ENCODE measurements at places on chromosomes 2 and 18.

DNA sequence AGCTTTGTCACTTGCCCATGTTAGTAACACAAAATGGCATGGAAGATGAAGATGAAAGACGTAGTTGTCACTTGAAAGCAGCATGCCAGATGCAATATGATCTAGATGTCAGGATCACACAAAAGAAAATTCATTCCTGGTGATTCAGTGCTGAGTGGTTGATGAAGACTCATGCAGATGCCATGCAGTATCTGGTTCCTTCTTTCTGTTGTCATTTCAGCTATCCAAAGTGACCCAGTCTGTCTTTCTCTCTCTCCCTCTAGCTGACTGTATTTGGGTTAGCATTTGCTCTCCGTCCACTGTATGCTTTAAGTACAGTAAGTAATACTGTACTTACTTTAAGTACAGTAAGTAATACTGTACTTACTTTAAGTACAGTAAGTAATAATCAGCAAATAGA, 50.4 kb downstream of the TTN start:
- peak; percentile 75 for DNase-seq

DNA sequence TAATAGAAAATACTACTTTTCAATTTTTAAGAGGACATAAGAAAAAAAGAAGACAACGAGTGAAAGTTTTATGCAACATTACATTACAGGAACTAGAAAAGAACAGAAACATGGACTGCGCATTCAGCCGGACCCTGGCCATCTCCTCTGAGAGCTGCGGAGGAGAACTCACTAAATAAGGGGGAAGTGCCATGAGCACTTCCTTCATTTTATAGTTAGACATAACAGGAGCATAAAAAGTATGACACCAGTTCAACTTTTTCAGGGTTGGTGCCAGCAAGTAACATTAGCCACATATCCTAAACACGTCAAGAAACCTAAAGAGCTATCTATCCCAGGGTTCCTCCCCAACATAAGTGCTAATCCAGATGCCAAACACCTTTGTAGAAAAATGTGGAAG, 78.0 kb upstream of the SERTAD2 start:
- DNase-seq: no peak

DNA sequence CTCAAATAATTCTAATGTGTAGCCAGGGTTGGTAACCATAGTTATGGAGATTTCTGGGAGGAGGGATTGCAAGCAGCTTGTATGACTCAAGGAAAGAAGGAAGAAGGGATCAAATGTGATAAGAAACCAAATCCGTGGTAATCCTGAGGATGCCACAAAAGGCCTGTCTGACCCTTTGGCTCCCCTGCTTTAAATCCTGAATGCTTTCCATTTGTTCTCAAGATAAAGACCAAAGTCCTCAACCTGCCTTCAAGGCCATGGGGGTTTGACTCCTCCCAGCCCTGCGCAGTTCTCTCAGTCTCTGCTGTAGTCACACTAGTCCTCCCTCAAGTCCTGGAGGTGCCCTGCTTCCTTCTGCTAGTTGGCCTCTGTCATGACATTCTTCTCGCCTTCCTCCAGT, 74.0 kb downstream of the SUMO1 start:
- DNase-seq: no peak

GRCh38 chr2:3738454-3738853, 35.1 kb downstream of the DCDC2C start:
- peak; percentile 53 for DNase-seq

- no peak for DNase-seq
Observed at GRCh38 chr18:8020132-8020846, 453.2 kb downstream of the PTPRM start.

GRCh38 chr2:142234741-142235140, 103.9 kb upstream of the LRP1B start:
- DNase-seq: no peak

- peak; percentile 81 for DNase-seq
Observed at GRCh38 chr2:234496835-234497593, at the start of gene ARL4C. Gene ARL4C (minus strand): TSS chr2:234497081. CDS start chr2:234496586, 495 bp downstream.

GRCh38 chr18:25454730-25455129, 102.8 kb upstream of the ZNF521 start:
- no peak for DNase-seq

DNA sequence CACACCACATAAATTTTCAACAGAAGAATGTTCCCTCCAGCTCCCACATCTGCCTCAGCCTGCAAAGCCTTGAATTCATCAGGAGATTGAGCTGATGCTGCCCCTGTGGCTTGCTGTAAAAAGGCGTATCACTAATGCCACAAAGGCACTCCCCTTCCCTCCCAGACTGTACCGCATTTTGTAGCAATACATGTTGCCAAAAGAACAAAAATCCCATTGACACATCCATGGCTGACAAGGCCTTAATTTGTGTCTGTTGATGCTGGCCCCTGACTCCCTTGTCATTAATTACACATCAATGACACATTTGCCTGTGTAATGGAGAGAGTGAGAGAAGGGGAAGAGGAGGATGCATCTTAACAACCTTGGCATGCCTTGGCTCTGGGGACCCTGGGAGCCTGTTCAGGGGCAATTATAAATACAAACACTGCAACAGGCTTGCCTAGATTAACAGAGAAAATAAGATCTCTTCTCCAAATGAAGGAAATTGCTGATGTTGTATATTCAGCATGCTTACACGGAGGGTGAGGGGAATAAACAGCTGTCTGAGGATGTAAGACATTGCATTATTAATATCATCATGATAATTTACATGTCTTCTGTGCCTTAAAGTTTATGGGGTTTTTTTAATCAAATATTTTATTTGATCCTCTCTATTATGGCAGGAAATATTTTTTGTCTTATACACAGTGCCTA, 264.0 kb downstream of the SUCLG1 start:
- DNase-seq: no peak

- DNase-seq: no peak
Observed at GRCh38 chr2:19122220-19122619, 236.2 kb downstream of the OSR1 start.

- peak; percentile 8 for DNase-seq
Observed at GRCh38 chr2:185502351-185502750, 236.3 kb upstream of the FSIP2 start.

DNA sequence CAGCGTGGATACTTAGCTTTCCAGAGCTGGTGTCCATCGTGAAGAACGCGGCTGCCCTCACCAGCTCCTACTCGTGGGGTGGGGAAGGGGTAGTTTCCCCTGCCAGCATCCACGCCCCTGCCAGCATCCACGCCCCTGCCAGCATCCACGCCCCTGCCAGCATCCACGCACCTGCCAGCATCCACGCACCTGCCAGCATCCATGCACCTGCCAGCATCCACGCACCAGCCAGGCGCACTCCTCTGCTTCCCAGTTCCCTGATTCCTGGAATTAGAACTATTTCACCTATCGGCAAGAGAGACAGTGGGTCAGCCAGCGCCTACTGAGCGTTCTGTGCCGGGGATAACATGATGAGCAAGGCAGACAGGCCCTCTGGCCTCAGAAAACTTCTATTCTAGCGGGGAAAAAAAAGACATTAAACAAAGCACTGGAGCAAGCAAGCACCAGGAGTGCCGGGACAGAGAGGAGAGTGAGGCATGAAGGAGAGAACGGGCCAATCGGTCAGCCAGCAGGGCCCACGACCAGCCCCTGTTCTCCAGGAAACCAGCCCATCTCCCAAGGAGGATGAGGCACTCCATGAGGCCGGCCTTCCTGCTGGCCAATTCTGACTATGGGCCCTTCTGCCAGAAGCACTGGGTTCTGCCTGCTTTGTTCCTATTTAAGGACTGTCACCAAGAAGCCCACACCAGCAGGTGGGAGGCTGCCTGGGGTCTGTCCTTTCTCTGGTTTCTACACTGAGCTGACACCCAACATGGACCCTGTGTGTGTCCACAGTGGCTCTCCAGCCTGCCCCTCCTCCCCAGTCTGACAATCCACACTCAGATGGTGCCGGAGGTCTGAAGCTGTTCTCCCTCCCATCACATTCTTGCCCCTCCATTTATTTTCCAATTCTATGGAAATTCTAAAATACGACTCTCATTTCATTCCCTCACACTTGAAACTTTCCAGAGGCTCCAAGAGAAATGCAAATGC, 78.4 kb upstream of the SALL3 start:
- no peak for DNase-seq
